ENCODE measurements at places on chromosomes 13 and 19.
A peak's percentile ranks its signal among the peaks of the same experiment; 100 is the strongest.

DNA sequence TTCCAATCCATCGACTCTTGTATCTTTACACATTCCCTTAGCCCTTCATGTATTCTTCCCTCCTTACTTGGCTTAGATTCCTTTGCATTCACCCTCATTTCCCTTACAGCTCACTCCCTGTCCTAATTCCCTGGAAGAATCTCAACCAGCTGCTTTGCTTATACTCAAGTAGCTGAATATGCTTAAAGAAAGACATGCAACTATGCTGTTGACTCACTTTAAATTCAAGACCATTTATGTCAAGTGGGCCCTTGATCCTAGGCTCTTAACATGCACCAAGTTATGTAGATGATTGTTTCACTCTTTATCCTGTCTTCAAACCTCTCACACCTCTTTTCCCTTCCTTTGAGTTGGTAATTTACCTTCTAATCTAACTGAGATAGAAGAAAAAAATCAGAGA, 7.4 kb downstream of the CCDC122 start:
- DNase-seq: no peak

GRCh38 chr19:27746691-27747380, 1466.1 kb downstream of the UQCRFS1 start:
- peak; percentile 68 for DNase-seq

- DNase-seq: peak; percentile 92
These were observed at the start of gene SELENOW for GRCh38 chr19:47778049-47778953. Gene SELENOW, plus strand, starts transcription at chr19:47778703. Its CDS starts 83 bp downstream, at chr19:47778786.

GRCh38 chr13:98585398-98585754, 8.5 kb upstream of the STK24 start:
- no peak for DNase-seq

- no peak for DNase-seq
These were observed 1832.8 kb upstream of the MIR17HG start for GRCh38 chr13:89514534-89515312.

GRCh38 chr19:38718747-38719543, 25.3 kb downstream of the CAPN12 start:
- DNase-seq: no peak

DNA sequence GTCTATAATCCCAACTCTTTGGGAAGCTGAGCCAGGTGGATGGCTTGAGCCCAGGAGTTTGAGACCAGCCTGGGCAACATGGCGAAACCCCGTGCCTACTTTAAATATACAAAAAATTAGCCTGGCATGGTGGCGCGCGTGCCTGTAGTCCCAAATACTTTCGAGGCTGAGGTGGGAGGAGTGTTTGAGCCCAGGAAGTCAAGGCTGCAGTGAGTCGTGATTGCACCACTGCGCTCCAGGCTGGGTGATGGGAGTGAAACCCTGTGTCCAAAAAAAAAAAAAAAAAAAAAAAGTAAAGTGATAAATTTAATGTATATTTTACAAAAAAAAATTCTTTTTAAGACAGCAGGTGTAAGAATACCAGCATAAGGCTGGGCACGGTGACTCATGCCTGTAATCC, 17.6 kb downstream of the TMEM38A start:
- DNase-seq: no peak

DNA sequence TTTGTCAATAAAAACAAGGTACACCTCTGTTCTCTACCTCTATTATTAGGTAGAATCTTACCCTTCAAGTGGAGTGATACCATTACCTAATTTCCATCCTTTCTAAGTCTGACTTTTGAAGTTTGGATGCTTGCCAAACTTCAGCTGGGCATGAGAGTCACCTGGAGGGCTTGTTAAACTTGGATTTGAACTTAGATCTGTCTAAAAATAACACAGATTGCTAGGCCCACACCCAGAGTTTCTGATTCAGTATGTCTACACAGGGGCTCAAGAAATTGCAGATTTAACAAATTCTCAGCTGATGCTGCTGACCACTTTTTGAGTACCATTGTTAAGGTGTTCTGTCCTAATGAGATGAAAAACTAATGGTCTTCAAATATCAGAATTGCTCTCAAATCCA, 512.2 kb downstream of the LMO7 start:
- DNase-seq: no peak

All from ecto neural progenitor cell (in vitro differentiated cells).